H54 (cell line): ENCODE measurements at places on chromosomes 2 and 18.

DNA sequence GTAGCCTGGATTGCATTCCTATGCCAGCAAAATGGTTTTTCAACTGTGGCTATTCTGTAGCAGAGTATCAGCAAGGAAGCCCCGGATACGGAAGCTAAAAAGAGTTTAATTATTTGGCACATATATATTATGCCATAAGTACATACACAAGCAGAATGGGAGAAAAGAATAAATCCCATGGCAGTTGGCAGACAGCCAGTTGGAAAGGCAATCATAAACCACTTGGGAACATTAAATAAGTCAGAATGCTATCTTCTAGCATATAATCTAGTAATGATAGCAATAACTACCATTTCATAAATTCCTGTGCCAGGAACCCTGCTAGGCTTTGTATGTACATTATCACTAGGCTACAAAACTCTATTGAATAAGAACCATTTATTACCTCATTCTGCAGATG is 26.0 kb downstream of the GALNT5 start:
- DNase-seq: no peak

DNA sequence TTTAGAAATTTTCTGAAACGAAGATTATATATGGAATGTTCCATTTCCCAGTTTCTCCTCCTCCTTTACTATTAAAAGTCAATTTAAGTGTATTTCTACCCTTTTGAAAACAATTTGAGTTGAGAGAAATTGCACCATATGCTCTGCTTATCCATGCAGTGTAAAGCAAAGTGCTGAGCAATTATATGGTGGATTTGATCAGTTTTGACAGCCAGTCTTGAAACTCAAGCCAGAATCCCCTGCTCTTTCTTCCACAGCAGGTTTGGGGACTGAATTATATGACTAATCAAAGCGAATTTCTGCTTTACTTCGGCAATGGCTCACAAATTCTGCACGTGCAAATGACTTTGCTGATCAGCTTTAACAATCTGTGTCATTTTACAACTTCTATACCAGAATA is 1183.6 kb downstream of the LRP1B start:
- DNase-seq: no peak

GRCh38 chr18:77255426-77256105 is 5.9 kb downstream of the GALR1 start:
- no peak for DNase-seq

GRCh38 chr18:5462227-5462626 is 81.6 kb downstream of the EPB41L3 start:
- DNase-seq: no peak

GRCh38 chr2:165745916-165746315 is 48.1 kb downstream of the GALNT3 start:
- no peak for DNase-seq

- DNase-seq: peak; percentile 23
These were observed 857 bp downstream of the DYM start for GRCh38 chr18:49459404-49460171.
